ENCODE measurements at places on chromosomes 7 and 10.
A peak's percentile ranks its signal among the peaks of the same experiment; 100 is the strongest.

DNA sequence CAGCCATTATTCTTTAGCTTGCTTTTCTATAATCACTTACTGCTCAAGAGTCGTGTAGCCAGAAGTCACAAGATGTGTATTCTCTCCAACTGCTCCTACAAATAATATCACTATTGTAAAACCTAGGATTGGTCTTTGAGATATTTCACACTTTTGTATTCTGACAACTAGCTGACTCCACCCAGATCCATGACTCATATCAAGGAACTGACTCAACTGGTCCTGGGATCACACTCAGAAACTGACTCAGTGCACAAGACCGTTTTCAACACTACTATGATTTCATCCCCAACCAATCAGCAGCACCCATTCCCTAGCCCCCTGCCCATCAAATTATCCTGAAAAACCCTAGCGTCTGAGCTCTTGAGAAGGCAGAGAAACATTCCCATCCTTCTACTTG lies 56.5 kb upstream of the ORC5 start:
- no peak for DNase-seq

DNA sequence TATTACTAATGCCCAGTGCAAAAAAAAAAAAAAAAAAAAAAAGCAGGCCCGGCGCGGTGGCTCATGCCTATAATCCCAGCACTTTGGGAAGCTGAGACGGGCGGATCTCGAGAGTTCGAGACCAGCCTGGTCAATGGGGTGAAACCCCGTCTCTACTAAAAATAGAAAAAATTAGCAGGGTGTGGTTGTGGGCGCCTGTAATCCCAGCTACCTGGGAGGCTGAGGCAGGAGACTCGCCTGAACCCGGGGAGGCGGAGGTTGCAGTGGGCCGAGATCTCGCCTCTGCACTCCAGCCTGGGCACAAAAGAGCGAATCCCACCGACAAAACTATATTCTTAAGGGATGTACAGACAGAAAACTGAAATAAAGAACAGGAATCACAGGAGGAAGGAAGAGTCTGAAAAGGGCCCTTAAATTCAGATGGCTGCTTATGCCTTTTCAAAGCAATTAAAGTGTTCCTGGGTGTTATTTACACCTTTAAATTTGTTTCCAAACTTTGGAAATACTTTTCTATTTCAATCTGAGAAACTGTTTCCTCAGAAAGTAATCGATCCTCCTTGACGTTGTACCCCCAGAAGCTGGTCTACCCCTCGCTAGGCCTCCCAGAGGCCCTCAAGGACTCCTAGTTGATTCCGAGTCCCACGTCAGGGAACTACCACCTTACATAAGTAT lies 2.0 kb upstream of the KMT2E start:
- no peak for DNase-seq

- no peak for DNase-seq
Observed at GRCh38 chr7:48078470-48078869, 10.6 kb upstream of the UPP1 start.

DNA sequence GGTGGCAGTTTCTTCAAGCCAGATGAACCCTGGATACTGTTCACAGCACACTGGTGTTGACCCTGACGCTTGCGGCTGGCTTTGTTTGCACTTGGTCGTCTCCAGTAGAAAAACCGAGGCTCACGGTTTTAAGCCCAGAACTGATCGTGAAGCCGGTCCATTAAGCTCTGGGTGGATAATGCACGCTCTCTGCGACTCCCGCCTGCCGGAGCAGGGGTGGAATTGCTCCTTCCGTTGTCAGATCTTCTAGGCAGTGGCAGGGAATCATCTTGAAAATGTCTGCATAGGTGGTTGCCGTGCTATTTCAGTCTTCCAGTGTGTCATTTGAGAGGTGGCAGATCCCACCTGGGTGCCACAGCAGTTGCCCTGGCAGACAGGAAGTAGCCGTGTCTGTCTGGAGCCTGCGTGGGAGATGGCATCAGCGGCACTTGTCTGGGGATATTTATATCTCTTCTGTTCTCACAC lies 35.9 kb upstream of the AP5Z1 start:
- DNase-seq, result peak; percentile 70

DNA sequence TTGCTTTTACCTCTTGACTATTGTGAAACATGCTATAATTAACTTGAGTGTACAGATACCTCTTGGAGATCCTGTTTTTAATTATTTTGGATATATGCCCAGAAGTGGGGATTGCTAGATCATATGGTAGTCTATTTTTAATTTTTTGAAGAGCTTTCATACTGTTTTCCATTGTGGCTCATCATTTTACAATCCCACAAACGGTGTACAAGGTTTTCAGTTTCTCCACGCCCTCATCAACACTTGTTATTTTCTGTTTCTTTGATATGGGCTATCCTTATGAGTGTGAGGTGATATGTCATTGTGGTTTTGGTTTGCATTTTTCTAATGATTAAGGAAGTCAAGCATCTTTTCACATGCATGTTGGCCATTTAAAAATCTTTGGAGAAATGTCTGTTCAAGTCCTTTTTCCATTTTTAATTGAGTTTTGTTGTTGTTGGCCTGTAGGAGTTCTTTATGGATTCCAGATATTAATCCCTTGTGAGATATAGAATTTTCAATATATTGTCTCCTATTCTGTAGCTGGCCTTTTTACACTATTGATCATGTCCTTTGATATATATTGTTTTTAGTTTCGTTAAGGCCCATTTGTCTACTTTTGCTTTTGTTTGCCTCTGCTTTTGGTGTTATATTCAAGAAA lies 7.5 kb downstream of the AGK start:
- DNase-seq, result no peak

DNA sequence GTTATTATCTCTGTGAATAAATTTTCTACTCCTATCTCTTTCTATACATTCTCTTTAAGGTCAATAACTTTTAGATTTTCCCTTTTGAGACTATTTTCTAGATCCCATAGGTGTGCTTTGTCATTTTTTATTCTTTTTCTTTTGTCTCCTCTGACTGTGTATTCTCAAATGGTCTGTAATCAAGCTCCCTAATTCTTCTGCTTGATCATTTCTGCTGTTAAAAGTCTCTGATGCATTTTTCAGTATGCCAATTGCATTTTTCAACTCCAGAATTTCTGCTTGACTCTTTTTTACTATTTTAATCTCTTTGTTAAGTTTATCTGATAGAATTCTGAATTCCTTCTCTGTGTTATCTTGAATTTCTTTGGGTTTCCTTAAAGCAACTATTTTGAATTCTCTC lies 78.2 kb downstream of the THNSL1 start:
- no peak for DNase-seq

DNA sequence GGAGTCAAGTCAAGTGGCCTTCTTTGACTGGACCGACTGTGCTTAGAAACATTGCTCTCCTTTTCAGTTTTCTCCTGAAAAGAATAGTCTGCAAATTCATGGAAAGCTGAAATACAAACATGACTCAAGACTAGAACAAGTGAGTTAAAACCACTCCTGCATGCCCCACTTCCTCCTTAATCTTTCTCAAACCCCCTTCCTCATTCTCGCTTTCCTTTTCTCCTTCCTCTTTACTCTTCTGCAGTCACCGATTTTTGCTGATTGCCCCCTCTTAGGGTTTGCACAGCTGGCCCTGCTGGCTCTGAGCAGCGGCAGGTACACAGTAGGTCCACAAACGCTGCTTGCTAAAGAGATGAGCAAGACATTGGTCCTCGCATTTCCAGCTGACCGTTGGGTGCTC lies 34.8 kb upstream of the MKI67 start:
- DNase-seq, result no peak

DNA sequence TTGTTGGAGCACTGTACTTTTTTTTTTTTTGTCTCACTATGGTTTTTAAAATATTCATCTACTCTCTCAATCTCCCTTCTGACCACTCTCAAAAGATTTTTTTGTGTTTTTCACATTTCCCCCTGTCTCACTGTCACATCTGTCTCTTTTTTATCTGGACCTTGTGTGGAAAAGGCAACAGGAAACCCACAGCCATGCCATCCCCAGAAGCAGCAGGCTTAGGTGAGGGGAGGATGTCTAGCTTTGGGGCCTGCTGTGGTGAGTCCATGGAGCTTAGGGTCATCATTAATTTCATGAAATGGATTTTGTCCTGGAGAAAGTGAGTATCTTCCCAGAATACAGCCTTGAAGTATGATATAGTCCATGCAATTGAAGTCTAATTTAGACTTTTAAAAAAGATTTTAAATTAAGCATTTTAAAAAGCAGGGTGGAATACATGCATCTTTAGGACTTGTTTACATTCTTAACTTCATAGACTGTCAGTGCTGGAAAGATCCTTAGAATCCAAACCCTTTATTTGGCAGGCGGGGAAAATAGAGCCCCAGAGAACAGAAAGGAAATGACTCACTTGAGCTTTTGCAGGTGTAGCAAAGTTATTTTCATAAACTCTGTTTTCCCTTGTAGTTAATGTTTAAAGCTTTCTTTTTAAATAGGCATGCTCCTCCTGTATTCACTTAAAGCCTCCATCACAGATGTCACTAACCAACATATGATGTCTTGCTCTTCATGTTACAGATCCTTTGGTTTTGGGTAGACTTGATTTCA lies 25.1 kb downstream of the MINDY4 start:
- DNase-seq, result no peak
